ENCODE measurements at places on chromosomes 1 and 21.
A peak's percentile ranks its signal among the peaks of the same experiment; 100 is the strongest.

DNA sequence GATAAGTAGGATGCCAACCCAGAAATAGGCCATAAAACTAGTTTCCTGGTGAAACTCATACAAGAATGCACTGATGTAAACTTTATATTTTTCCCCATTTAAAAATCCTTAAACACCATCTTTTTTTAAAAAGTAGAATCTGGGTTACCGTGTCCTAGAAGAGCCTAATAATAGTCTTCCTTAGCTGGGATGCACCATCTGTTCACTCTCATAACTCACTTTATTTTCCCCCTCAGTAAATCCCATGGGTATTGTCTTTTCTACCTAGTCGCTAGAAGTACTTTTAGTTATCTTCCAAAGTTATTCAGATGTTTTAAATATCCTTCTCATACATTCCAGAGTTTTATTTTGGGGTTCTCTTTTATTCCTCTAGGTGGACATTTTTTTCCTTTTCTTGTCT is 250.2 kb downstream of the PLA2G4A start:
- DNase-seq = no peak

DNA sequence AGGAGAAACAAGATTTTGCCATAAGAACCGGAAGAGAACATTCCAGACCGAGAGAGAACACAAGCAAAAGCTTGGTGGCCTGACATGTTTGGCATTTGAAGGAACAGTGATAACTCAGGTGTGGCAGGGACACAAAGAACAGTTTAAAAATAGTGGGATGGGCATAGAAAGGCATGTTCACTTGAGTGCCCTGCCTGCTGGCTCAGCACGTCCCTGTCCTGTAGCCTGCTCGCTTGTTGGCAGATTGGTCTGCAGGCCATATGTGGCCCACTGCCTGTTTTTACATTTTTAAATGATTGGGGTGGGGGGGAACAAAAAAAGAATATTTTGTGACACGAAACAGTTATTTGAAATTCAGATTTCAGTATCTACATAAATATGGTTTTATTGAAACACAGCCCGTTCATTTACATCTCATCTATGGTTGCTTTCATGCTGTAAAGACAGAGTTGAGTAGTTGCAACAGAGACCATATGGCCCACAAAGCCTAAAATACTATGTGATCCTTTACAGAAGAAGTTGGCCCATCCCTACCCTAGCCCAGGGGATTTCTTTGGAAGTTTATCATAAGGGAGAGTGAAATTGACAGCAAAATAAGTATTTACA is 100.7 kb downstream of the RGL1 start:
- no peak for DNase-seq

DNA sequence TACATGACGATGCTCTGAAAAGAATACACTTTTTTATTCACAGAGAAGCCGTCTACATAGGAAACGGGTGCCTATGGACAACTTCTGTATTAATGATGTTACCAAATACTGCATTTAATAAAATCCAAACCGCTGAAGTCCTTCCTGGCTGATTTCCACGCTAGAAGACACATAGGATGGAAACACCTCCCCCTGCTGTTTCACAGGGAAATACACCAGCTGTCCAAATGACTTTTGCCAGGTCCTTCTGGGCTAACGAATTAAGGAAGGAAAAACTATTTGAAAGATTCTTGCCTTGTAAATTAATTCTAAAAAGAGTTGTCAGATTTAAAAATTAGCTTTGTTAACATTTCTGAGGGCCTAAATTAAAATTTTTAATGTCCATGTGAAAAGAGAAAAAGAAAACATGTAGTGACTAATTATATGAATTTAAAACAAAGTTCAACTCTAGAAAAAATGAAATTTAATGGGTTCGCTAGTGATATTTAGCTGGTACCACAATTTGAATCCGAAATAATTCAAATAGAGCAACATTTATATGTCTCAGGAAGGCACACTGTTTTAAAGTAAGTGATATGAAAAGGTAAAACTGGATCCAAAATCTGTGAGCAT is 146.0 kb downstream of the RERE start:
- peak; percentile 48 for DNase-seq

DNA sequence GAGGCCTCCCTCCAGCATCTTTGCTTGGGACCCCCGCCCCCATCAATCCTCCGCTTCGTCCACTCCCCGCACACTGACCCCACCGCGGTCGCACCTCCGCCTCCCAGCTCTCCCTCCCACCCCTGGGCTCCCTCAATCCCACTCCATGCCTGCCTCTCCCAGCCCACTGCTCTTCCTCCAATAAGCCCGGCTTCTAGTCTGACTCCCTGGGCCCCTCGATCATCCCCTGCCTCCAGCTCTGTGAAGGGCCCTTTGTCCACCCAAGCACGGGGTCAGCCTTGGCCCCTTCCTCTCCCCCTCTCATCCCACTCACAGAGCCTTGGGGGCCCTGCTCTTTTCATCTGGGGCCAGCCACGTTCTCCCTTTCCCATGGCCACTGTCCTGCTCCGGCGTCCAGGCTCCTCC is 1.5 kb upstream of the TMEM200B start:
- DNase-seq = peak; percentile 24

GRCh38 chr1:230458509-230458908 is 32.4 kb upstream of the PGBD5 start:
- DNase-seq = no peak

- no peak for DNase-seq
Observed at GRCh38 chr1:31881688-31882000, 56.5 kb downstream of the PTP4A2 start.
